ENCODE measurements at places on chromosomes 2 and 18. TPM values are rescaled to one million over a fixed set of nuclear protein-coding genes. Genes with fewer than 3 reads are reported as not detected.

The POTEE gene
- 0.32 TPM for total RNA-seq

The GREB1 gene
- 2.4 TPM for total RNA-seq

The C2orf92 gene
- 18.0 TPM for total RNA-seq

The C2orf81 gene
- total RNA-seq, result 3.7 TPM

The PPM1B gene
- total RNA-seq, result 60.1 TPM

The CNDP1 gene
- total RNA-seq, result not detected

The PSMA8 gene
- 0.81 TPM for total RNA-seq

The TWIST2 gene
- total RNA-seq, result not detected

The ACTG2 gene
- total RNA-seq, result 0.22 TPM

The CYP26B1 gene
- total RNA-seq, result not detected

The NAT8 gene
- not detected for total RNA-seq

The EMILIN1 gene
- 1.0 TPM for total RNA-seq

The ERCC3 gene
- 66.4 TPM for total RNA-seq

The EVX2 gene
- total RNA-seq, result not detected

The GLI2 gene
- total RNA-seq, result not detected

The STAT4 gene
- 104 TPM for total RNA-seq

The TMEM247 gene
- not detected for total RNA-seq
